Hematopoietic multipotent progenitor cell (in vitro differentiated cells): ENCODE measurements at places on chromosomes 5 and 9. TPM values are rescaled to one million over a fixed set of nuclear protein-coding genes. Genes with fewer than 3 reads are reported as not detected.
A peak's percentile ranks its signal among the peaks of the same experiment; 100 is the strongest.

GRCh38 chr5:171543148-171543815, 123.8 kb downstream of the FGF18 start:
- no peak for DNase-seq

DNA sequence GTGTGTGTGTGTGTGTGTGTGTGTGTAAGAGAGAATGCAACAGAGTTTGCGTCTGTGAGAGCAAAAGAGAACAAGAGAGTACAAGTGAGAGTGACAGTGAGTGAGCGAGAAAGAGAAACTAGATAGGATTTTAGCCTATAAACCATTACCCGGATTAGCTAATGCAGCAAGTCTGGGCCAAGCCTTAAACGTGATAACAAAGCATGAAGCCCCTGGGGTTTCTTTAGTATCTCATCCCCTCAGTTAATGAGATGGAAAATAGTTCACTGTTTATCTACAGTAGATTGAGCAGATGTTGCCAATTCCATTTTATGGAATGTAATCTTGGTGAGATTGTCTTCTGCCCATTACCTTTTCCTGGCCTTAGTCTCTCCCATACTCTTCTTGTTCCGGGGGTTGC, 114.5 kb downstream of the MAT2B start:
- DNase-seq: no peak

DNA sequence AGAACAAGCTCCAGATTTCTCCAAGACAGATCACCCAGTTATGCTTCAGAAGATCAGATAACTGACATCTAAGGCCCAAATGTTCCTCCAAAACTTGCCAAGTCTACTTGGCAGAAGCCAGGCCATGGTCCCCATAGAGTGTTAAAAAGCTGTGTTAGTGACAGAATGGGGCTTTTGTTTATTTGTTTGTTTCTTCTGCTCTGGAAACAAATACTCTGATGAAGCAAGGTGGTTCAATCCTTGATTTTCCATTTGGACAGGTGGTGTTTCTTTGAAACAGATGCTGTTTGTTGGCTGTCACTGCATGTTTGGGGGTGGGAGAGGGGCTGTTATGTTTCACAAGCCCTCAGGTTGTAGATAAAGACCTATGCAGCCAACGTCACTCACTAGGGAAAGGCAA, 264.0 kb downstream of the FAM114A2 start:
- no peak for DNase-seq

DNA sequence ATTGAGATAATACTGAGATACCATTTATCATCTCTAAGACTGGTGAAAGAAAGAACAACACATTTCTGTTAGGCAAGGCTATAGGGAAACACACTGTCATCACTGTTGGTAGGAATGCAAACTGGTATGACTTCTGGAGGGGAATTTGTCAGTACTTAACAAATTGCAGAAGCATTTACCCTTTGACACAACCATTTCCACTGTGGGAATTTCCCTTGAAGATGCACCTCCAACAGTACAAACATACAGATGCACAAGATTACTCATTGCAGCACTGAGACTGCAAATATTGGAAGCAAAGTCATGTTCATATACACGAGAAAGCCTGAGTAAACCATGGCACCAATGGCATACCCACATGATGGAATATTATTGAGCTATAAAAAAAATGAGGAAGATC, 17.6 kb downstream of the GM2A start:
- no peak for DNase-seq

DNA sequence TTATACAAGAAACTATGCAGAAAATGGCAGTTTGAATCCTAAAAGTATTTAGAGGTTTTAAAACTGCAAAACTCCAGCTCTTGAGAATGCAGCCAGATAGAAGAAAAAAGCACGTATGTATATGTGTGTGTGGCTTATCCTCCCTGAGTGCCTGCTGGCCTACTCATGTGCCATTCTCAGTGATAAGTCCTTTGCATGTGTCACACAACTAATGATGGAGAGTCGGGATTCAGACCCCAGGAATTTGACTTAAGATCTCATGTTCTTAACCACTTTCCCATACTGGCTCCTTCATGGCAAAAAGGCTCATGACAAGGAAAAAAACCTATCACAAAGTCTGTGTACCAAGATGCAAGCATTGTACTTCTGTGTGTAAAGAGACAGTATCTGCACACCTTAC, 26.6 kb downstream of the SMARCA2 start:
- DNase-seq: no peak

GRCh38 chr5:123035360-123035917, 1.1 kb downstream of the PPIC start:
- peak; percentile 10 for DNase-seq

DNA sequence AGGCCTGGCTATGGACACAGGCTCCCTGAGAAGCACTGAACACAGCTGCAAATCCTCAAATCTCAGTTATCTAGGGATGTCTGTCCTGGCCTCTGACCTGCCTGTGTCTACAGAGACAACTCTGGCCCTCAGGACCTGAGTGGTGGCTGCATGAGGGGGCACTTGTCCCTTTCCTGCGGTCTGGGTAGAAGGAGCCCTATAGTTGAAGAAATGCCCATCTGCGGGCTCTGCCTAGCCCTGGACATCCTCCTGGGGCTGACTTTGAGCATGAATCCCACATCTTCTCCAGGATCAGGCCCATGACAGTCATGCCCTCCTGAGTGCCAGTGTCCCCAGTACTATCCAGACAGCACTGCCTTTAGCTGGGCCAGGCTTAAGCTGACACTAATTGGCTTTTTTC, 10.0 kb downstream of the DNAJB5 start:
- DNase-seq: no peak

Gene NCS1
- 0.27 TPM for total RNA-seq

DNA sequence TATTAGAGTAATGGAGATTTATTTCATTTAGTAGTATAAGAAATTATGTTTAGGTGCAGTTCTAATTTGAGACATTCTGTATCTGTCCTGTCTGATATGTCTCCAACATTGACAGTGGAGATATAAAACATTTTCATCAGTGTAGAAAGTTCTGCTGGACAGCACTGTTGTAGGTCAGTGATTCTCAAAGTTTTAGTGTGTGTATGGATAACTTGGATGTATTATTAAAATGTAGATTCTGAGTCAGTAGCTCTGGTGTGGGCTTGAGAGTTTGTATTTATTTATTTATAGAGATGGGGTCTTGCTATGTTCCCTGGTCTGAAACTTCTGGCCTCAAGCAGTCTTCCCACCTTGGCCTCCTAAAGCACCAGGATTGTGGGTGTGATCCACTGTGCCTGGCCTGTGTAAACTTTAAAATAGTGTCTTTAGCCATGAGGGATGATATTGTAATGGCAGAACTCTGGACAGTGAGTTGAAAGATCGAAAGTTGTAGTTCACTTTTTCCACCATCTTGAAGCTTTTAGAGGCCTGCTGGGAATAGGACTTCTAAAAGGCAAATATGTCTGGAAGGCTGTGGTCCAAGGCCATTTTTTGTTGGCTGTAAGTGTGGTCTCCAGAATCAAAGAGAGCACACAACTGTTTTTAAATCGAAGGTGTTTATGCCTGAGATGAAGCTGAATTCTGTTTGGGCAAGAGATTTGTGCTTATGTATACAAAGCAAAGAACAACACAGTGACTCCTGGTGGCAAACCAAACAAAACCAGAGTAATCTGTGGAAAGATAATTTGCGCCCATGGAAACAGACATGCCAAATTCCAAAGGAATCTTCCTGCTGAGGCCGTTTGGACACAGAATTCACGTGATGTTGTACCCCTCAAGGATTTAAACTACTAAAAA, 12.4 kb downstream of the UBAP1 start:
- no peak for DNase-seq

GRCh38 chr5:143757116-143757515, 54.8 kb upstream of the HMHB1 start:
- DNase-seq: no peak
